ENCODE measurements at places on chromosomes 7 and 10.

DNA sequence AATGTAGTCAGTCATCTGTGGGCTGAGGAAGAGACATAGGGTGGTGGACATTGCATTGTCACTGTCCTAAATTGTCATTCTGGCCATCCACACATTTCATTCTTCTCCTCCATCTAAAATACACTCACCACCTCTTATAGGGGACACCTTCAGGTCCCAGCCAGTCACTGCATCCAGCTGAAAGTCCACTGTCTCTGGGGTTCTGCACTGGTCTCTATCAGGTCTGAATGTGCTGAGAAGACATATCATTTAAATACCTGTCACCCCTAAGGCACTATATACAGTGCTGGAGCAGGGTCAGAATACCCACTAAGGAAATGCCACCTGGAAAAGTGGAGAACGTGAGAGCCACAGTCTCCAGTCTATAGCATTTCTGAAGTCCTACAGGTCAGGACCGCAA, 29.6 kb downstream of the SH2D4B start:
- DNase-seq: no peak

GRCh38 chr10:112957640-112958092, 7.6 kb downstream of the TCF7L2 start:
- DNase-seq: no peak

DNA sequence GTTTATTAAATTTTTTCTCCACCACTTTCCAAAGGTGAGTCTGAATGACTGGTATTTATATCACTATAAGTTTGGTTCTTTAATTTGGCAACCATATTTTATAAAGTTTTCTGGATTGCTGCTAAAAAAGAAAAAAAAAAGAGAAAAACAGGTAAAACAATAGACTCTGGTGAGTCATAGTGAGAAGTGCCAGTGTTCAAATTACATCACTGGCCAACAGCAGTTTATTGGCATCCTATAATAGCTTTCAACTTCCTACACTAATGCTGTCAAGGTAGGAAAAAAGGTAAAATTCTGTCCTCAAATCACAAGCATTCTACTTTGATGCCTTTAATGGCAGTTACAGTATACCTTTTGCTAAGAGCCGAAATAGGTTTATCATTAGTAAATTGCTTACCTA, 808.8 kb downstream of the GRM8 start:
- no peak for DNase-seq

DNA sequence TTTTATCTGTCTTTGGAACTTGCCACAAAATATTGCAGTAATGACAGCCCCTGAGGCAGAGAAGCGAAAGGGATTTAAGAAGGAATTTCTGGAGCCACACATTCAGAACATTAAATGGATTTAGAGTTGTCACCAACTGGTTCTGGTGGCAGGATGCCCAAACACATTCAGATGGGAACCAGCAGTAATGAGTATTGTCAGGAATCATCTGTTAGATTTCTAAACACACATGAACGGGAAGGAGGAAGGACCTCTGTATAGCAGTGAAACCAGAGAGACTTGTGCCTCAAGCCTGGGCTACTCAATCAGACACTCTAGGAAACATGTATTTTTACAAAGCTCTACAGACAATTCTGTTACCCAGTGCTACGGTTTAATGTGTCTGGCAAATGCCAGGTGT, 103.8 kb upstream of the CCNY start:
- no peak for DNase-seq

- DNase-seq: no peak
Measured at GRCh38 chr10:93954726-93955363, 38.9 kb upstream of the PLCE1 start.

DNA sequence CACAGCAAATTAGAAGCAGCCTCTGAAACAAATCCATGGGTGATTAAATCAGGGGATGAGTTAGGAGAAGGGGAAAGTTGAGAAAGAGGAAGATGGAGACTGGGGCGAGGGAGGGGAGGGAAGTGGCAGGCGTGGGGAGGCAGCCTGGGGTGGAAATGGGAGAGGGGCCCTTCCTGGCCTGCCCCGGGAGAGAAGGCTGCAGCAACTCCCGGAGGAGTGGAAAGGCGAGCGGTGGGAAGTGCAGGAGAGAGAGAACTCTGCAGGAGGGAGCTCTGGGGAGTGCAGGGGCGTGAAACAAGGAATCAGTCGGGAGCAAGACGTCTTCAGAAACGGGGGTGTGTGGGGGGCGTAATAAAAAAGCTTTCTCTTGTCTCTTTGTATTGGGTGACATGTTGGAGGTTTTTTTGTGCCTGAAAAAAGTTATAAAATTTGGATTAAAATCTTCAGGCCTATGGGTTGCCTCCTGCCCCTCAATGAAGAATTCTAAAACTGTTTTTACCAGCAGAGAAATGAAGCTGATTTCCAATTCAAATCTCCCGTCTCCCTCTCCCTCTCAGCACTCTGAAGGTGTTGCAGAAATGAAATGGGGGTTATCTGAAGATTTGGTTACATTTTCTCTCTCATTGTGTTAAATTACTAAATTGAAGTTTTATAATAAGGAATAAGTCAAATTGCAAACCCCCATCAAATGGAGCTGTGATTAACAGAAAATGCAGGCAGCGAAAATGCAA, 4.7 kb upstream of the UNCX start:
- no peak for DNase-seq
